ENCODE measurements at places on chromosomes 6 and 20.

GRCh38 chr6:22583927-22584326 lies 14.6 kb downstream of the HDGFL1 start:
- no peak for DNase-seq

DNA sequence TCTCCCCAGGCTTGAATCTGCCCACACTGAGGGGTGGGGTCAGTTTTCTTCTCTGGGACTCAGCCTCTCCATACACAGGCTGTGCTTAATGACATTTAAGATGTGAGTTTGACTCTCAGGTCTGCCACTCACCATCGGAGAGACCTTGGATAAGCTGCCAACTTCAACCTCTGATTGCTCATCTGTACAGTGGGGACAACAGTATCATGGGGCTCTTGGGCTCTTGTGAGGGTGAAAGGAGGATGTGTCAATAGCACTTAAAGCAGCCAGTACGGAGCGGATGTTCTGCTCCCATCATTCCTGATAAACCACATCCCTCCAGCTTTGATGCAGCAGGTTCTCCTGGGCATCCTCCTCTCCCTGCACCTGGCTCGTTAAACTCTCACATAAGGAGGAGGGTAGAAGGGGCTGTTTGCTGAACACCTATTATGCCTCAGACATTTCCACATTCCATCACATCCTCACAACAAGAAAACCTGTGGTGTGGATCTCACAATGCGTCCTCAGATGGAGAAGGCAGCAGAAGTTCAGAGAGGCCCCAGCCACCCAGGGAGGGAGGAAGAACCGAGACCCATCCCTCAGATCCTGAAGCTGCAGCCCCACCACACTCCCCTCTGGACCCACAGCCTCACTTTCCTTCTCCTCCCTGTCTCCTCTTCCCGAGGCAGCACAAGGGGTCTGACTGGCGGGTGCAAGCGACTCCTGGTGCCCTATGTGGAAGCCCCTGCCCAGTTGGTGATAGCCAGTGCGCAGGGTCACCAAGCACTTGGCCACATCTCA lies 1.9 kb upstream of the PDYN start:
- no peak for DNase-seq

GRCh38 chr6:112227992-112228391 lies 26.4 kb downstream of the LAMA4 start:
- no peak for DNase-seq

DNA sequence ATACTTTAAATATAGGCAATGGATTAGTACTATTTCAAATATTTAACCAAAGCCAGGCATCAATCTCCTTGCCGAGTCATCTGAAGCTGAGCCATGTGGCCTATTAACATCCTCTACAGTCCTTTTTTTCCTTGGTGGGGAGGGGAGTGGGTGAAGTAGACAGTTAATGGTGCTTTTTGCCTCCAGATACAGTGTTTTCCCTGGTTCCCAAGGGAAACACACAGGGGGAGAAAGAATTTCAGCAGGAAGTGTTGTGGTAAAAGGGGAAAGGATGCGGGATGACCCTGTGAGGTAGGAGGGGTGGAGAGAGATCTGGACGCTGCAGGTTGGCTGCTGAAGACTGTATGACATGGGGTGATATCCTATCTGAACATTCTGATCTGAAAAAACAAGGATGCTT lies 9.6 kb downstream of the CLDN20 start:
- DNase-seq: no peak

DNA sequence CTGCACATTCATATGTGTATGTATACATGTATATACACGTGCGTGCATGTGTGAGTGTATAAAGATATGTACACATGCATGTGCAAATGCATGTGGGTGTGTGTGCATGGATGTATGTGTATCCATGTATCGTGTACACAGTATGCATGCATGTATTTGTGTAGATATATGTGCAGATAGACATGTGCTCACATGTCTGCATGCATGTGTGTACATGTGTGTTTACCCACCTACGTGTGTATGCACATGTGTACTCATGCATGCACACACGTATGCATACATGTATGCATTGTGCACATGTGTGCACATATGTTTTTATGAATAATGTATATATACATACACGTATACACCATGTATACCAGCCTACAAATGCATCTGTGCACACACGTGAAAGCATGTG lies 80.3 kb upstream of the ZNF322 start:
- no peak for DNase-seq

- no peak for DNase-seq
Measured at GRCh38 chr6:144953552-144954240, 668.6 kb downstream of the UTRN start.

DNA sequence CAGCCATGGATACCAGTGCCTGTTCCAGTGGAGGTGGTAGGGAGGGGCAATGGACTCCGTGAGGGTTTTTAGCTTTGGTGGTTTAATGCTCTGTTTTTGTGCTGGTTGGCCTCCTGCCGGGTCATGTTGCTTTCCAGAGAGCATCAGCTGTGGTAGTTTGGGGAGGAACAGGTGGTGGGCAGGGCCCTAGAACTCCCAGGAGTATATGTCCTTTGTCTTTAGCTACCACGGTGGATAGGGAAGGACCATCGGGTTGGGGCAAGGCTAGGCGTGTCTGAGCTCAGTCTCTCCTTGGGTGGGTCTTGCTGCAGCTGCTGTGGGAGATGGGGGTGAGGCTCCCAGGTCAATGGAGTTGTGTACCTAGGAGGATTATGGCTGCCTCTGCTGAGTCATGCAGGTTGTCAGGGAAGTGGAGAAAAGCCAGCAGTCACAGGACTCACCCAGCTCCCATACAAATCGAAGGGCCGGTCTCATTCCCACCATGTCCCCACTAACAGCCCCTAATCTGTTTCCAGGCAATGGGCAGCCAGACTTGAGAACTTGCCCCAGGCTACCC lies 38.9 kb downstream of the MRAP2 start:
- no peak for DNase-seq

DNA sequence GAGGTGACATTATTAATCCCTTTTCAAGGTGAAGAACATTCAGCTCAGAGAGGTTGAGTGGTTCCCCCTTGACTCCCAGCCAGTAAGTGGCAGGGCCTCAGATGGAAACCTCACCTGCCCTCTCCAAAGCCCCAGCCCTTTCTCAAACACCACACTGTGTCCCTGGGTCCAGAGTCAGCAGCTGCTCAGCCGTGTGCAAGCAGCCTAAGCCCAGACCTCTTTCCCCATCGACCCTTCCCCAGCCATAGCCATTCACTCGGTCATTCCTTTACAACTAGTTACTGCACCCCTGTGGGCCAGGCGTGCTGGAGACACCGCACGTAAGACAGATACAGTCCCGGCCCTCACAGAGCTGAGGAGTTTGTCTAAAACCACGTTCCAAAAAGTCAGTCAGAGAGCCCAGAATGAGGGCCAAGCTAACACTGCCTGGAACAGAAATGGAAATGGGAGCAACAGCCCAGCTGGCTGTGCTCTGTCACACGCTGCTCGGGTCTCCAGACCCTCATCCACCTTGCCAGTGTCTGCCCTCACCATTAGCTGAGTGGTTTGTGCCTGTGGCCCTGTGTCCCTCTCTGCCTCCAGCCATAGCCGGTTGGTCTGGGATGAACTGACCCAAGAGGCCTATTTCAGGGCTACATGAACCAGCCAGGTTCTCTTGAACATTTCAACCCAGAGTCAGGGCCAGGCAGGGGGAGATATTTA lies 29.6 kb downstream of the ZC3H12D start:
- DNase-seq: no peak

DNA sequence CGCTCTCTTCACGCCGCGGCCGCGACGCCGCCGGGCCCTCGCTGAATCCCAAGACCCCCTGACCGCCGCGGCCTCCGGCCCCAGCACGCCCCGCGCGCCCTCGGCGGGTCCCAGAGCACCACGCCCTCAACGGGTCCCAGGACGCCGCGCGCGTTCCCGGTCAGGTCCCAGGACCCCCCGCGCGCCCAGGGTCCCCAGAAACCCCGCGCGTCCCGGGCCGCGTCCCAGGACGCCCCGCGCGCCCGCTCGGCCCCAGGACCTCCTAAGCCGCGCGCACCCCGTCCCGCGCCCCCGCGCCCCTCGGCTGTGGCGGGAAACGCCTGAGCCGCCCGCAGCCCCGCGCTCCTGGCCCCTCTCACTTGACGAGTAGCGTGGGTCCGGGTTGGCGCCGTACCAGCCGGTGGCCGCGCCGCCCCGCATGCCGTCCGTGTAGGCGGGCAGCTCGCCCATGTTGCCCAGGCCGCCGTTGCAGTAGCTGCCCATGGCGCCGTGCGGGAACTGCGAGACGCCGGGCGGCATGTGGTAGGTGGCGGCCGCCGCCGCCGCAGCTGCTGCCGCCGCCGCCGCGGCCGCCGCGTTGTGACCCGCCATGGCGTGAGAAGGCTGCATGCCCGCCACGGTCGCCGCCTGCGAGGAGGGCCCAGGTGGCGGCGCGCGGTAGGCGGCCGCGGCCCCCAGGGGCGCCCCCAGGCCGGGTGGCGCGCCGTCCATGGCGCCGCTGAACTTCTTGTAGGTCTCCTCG lies 556 bp downstream of the NKX2-4 start:
- no peak for DNase-seq

DNA sequence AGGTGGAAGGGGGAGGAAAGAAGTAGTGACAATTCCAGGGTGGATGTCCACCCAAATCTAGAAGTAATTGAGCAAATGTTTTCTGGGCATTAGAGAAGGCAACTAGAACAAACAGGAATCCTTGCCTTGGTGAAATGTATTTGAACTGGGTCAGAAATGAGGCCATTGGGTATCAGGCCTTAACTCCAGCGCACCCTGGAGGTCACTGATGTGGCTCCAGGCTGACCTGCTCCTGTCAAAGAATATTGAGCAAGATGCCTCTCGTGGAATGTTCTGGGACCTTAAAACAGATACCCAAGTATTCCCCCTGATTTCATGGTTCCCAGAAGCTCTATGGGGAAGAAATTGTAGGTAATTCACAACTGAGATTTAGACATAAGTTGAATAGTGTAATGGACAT lies 6.9 kb downstream of the HLA-DPB1 start:
- peak; percentile 12 for DNase-seq

DNA sequence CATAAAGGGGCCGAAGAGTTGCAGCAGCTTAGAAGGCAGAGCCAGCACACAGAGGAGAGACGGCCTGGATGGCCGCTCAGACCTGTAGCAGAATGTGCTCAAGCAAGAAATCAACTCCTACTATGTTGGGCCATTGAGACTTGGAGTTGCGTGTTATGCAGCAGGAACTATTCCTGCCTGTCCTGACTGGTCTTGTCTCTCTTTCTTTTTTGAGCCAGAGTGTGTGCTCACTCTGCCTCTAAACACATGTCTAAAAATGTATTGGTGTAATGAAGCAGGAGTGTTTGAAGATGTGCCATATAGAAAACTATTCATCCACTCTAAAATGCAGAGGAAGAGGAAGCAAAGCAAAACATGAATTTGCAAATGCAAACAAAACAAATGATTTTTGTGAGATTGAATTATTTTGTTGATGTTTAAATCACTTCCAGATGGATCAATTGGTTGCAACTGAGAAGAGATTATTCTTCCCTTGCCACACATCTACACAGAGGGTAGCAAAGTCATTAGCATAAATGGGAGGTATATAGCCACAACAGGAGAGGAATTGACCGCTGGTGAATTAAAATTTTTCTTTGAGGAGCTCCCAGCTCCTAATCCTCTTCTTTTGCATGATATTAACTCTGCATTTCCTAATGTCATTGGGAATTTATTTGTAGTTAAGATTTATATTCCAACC lies 20.4 kb upstream of the SYNJ2 start:
- DNase-seq: no peak

- DNase-seq: no peak
Measured at GRCh38 chr20:13736436-13737191, 48.1 kb downstream of the ESF1 start.

GRCh38 chr6:155791186-155791585 lies 335.5 kb upstream of the NOX3 start:
- DNase-seq: no peak

DNA sequence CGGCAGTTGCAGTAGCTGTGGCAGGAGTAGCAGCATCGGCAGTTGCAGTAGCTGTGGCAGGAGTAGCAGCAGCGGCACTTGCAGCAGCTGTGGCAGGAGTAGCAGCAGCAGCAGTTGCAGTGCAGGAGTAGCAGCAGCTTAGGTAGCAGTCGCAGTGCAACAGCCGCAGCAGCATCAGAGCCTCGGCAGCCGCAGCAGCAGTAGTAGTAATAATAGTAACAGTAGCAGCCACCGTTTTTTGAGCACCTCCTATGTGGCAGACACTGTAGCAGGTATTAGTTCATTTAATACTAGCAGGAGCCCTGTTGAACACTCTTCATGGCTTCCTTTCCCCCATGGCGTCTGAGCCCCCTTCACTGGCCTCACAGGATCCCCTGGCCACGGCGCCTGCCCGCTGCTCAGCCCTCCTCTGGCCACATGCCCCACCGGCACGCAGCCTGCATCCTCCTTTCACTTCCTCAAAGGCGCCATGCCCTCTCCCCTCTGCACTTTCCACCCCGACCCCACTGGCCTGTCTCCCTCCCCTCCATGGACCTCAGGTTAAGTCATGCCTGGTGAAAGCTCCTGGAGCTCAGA lies 19.1 kb upstream of the IRF4 start:
- no peak for DNase-seq

DNA sequence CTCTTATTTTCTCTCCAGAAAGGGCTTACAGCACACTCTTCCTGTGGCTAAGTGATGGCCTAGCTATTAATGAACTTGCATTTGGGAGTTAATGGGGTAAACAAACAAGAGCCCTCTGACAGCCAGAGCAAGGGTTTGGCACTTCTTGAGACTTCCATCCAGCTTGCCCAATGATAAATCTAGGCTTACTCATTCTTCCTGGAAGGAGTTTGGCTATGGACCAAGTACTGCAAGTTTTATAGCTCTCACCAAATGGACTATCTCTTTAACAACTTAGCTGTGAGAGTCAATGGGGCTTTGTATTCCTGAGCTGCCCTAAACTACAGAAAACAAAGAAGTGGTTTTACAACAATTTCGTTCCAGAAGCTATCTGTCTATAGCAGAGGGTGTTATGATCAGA lies 16.7 kb upstream of the PI3 start:
- DNase-seq: no peak

- peak; percentile 70 for DNase-seq
Measured at GRCh38 chr6:138454981-138455706, 44.1 kb downstream of the NHSL1 start.

DNA sequence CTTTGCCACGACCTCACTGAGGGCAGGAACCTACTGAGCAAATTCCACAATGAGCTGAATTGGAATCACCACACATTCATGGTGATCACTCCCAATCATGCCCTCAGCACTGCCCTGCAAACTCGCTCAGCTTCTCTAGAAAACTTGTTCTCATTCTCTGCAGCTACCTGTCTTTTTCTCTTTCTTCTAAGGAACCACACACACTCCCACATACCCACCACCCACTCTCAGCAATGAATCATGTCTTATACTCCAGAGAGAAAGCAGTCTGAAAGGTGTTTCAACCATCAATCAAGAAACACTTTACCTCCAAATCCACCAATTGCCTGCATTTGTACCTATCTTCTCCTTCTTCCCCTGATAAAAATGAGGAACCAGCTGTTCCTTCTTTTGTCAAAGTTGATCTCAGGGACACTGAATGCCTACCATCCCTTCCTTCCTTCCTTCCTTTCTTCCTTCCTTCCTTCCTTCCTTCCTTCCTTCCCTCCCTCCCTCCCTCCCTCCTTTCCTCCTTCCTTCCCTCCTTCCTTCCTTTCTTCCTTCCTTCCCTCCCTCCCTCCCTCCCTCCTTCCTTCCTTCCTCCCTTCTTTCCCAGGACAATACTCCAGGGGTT lies 84.6 kb upstream of the SGK1 start:
- no peak for DNase-seq

- DNase-seq: no peak
Measured at GRCh38 chr6:121354764-121355163, 20.5 kb upstream of the TBC1D32 start.

GRCh38 chr6:4983322-4983721 lies 20.5 kb downstream of the RPP40 start:
- DNase-seq: no peak
